ENCODE measurements at places on chromosomes 5 and 9.

GRCh38 chr9:33131790-33132772, 35.1 kb downstream of the B4GALT1 start:
- DNase-seq, result no peak

- no peak for DNase-seq
Observed at GRCh38 chr9:127963041-127963358, 17.8 kb downstream of the EEIG1 start.

DNA sequence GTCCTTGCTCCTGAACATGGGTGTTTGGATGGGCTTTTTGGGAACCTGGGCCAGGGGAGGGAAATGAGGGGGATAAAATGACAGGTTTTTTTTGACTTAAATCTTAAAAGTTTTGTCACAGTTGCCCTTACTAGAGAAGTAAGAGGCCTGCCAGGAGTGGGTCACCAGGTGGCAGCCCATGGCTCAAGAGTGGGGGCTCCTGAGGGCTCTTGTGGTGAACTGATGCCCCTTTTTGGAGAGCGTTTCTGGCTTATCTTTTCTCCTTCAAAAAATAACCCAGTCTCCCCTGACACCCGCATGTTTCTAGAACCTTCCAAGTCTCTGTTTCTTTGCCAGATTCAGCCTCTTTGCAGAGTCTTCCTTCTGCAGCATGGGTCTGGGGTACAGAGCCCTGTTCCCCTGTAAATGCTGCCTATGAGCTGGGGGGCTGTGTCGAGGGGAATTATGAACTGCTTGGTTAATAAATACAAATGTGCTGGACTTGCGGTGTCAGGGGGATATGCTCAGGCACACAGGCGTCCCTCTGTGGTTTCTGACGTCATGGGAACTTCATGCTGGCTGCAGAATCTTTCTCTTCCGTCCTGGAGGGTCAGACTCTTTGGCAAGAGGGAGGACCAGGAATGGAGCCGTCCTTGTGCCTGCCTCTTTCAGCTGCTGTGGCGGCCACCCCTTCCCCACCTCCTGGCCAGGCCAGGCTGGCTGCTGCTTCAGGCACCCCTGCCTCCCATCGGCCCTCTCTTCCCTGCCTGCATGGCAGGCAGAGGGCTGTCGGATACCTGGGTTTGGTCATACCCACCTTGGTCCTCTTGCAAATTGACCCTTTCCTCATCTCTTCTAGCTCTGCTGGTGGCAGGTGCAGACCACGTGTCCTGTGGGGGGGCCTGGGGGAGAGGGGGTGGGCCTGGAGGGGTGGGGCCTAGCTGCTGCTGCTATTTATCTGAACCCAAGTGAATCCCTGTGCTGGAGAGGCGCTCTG, 30.1 kb downstream of the PTPA start:
- no peak for DNase-seq

- DNase-seq, result no peak
Observed at GRCh38 chr9:121252104-121252851, 15.7 kb upstream of the GSN start.

DNA sequence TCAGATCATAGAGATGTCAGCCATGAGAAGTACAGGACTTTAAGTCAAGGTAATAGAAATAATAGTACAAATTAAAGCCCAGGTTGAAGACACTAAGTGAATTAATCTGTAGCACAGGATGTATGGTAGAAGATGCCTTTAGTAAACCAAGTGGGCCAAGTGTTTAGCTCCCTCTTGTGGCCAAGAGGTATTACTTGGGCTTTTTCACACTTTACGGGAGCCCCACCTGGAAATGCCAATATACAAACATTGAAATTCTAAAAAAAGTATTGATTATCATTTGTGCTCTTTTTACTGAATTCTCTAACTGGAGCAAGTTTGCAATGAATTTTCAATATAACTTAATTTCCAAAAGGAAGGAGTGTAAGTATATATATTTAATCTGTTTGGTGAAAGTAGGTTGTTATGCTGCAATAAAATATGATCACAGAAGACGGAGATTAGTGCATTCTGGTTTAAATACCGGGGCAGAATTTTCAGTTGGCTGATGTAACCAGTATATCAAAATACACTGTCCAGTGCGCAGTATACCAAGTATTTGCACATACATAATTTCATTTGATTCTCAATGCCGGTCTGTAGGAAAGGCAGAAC, 84.7 kb downstream of the PARP8 start:
- peak; percentile 23 for DNase-seq

- no peak for DNase-seq
Observed at GRCh38 chr5:175778951-175779503, 92.4 kb upstream of the CPLX2 start.

GRCh38 chr9:35845824-35846771, 17.1 kb downstream of the TMEM8B start:
- no peak for DNase-seq

- DNase-seq, result no peak
Observed at GRCh38 chr5:142716963-142717362, 31.1 kb upstream of the FGF1 start.

DNA sequence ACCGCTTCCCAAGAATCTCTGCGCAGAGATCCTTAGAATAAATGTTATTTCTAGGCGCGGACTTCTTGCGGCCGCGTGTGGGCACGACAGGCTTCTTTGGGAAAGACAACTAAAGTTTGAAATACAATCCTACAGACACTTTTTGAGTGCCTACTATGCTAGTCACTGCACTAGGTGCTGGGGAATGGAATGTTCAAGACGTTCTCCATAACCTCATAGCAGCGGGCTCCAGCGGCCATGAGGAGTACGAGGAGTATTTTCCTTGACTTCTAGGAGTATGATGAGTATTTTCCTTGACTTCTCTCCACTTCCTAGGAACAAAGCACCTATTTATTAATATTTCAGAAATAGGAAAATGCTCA, 636 bp upstream of the PWWP2A start:
- no peak for DNase-seq

DNA sequence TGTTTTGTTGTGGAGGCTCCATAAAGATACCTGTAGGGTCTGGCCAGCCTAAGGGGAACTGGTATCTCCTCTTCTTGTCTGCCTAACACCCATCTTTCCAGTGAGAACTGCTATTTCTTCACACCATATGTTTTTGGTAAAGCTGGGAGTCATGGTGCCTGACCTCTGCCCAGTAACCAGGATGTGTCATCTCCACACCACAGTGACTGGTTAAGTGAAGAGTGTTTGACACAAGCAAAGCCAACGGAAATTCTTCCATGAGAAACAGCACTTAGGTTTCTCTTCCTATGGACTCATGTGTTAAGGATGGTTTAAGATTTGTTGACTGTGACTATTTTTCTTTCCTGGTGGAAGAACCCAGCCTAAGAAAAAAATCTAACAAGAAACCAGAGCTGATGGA, 111.5 kb downstream of the HTR4 start:
- DNase-seq, result no peak

GRCh38 chr5:141883184-141883891, 5.1 kb upstream of the PCDH1 start:
- DNase-seq, result no peak

- no peak for DNase-seq
Observed at GRCh38 chr5:88503406-88503805, 234.8 kb upstream of the TMEM161B start.

DNA sequence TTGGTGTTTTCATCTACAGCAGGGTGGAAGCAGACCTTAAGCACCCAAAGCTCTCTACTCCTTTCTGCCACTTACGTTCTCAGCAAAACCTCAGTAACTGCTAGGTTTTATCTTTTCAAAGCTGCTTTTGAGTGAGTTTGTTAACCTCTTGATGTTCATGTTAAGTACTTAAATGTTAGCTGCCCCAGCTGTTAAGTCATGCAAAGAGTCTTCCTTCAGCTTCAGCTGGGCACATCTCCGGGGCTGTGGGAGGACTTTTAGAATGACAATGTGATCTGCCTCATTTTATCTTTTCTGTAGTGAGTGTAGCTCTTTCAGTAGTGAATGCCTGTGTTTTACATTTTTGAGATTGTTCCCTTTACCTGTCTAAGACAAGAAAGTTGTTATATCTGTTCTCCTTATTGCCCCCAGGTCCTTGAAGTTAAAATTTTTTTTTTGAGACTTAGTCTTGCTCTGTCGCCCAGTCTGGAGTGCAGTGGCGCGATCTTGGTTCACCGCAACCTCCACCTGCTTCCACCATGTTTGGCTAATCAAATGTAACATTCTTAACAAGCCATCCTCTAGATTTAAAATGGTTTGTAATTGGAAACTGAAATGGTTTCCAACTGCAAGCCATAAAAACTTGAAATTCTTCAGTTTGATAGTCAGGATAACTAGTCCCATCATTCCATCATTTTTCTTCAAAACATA, 19.6 kb downstream of the KDM4C start:
- no peak for DNase-seq

- DNase-seq, result no peak
Observed at GRCh38 chr5:139263536-139263935, 30.0 kb upstream of the MATR3 start.

DNA sequence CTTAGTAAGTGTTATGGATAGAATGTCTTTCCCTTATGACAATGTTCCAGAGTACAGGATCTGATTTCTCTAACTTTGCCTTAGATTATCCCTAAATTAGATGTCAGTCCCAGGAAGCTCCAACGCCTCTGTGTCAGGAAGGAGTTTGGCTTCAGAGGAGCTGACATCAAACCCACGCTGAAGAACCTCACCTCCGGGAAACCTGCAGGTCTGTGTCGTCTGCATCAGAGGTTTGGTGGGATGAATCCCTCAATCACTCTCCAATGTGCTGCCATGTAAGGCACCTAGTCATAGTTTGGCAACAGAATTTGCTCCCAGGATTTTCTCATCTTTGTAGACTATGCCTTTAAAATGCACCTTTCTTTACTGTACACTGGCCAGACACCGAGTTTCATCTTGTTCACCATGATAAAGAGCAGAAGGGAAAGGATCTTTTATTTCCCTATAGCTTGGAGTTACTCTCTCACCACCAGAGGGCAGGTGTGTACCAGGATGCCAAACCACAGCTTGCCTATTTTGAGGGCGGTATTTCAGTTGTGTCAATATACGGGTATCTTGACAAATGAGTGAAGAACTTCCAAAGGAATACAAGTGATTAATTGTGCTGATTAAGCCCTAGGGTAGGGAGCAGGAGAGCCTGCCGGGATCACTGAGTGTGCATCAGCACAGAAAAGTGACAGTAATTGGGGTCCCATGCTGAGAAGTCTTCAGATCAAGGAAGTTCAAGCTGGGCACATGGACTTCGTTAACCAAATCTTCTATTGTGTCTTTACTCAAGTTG, 23.4 kb downstream of the MINAR2 start:
- peak; percentile 15 for DNase-seq

DNA sequence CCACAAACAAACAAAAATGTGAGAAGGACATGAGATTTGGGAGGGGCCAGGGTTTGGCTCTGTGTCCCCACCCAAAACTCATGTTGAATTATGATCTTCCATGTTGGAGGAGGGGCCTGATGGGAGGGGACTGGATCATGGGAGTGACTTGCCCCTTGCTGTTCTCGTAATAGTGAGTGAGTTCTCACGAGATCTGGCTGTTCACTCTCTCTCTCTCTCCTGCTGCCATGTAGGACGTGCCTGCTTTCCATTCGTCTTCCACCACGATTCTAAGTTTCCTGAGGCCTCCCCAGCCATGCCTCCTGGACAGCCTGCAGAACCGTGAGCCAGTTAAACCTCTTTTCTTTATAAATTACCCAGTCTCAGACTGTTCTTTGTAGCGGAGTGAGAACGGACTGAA, 118.7 kb downstream of the RXRA start:
- DNase-seq, result no peak

GRCh38 chr9:35728041-35728971, 3.7 kb downstream of the TLN1 start:
- DNase-seq, result peak; percentile 11

DNA sequence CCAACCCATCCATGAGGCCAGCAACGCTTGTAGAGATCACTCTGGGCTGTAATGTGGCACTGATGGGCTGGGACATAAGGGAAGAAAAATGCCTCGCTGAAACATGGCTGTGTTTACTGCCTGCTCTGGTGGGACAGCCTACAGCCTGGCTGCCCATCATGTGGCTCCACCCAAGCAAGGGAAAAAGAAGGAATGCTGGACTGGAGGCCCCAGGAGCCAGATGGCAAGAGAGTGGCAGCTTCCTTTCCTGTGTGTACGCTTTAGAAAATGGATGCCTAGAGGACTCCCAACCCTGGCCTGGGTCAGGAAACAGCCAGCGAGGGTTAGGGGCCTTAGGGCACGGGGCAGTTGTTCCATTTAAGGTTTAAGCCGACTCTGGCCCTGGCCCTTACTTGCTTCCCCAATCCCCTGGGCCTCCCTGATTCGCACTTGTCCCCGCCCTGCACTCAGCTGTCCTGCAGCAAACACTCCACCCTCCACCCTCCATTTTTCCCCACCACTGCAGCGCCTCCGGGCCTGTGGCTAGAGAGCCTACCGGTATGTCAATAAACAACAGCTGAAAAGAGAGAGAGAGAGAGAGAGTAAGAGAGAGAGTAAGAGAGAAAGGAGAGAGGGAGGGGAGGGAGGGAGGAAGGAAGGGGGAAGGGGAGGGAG, 819.4 kb downstream of the SEMA5A start:
- DNase-seq, result no peak

DNA sequence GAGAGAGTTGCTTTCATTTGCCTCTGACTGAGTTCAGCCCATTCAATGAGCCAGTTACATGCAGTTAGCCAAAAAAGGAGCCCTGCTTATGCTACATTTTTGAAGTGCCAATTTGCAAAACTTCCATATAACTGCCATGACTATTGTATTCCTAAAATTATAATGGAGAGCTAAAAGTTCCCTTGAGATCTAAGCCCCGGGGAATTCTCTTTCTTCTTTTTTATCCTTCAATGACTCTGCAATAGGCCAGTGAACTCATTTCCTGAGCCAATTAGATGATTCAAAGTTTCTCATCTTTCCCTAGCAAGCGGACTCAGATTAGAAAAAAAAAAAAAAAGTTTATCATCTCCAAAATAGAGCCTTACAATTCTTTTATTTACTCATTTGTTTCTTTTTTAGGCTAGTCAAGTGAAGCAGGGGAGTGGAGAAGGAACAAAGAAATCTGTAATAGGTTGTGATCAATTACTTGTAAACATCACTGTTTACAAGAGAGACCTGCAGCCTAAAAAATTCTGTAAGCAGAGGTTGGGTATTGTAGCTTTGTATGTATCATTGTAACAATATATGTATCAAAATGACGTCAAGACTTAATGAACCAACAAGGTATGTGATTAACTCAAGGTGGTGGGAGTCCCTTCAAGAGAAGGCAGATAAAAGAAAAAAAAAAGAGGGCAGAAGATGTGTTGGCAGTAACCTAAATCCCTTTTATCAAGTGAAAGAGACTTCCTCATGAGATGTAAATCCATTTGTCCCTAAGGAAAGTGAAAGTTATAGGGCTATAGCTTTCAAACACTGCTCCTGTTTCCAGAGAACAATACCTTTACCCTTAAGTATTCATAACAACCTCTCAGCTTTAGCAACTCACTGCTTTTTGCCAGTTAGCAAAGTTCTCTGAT, 48.7 kb upstream of the HOMER1 start:
- DNase-seq, result no peak
